ENCODE measurements at places on chromosomes 1 and 21. TPM values are rescaled to one million over a fixed set of nuclear protein-coding genes. Genes with fewer than 3 reads are reported as not detected.

GRCh38 chr21:34020005-34020847 lies 53.2 kb upstream of the MRPS6 start:
- no peak for DNase-seq

GRCh38 chr1:85195703-85196102 lies 5.1 kb downstream of the SYDE2 start:
- no peak for DNase-seq

LRRN2 gene
- total RNA-seq, result 3.3 TPM

XCL1 gene
- total RNA-seq, result 0.25 TPM

PGBD5 gene
- total RNA-seq, result 5.4 TPM

DNA sequence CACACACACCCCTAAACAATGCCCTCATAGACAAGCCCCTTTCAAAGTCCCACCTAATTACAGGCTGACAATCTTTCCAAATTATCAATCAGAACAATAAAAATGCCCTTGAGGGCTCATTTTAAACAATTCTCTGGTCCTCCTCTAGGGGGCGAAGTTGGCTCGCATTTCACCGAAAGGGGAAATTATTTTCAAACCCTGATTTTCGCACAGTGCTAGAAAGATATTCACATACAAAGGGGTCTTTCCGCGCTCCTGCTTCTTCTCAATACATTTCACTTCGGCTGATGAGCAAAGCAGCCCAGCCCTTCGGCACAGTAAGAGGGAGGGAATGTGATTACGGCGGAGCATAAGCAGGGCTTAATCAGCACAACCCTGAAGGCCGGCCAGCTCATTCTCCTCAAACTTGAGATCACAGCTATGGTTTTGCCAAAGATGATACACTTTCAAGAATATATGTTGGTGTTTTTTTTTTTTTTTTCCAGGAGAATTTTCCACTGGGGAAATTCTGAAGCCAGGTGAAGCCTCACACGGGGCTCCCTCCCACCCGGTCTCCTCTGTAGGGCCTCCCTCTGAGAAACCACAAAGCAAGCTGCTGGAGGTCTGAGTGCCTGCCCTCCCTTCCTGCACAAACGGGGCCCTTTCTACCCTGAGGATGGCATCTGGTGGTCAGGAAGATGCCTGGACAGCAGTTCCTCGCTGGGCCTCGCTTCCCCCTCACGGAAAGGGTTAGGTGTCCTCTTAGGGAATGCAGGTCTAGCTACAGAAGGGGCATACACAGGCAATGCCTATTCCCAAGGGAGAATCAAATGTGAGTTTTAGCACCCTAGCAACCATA lies 66.9 kb downstream of the GNG12 start:
- no peak for DNase-seq

DNA sequence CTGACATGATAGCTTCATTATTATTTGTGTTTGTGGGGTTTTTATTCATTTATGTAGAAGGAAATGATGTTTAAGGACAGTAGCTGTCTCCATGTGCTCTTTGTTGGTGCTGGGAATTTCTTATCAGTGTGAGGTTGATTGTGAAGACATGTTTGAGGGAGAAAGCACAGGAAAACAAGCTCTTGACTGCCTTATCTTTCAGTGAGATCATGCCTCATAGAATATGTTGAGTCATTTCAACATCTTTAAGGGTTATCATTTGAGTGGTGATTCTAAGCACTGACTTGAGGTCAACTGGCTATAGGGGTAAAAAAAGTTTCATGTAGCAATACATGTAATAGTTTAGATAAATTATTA lies 405.1 kb upstream of the ADAMTS5 start:
- no peak for DNase-seq

DNA sequence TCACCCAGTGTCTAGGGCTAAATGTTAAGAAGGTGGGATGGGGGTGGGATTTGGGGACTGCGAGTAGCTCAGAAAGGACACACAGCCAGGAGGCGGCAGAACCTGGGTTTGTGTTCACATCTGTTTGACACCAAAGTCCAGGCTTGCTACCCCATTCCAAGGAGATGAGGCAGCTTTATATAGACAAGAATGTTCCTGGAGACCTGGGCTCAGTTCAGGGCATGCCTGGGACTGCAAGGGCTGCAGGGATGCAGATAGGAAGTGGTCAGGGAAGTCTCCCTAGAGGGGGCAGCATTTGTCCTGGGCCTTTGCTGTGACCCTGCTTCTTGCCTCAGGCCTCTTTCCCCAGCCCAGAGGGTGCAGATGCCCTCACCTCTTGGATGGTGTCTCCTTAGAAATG lies 16.3 kb downstream of the PADI3 start:
- no peak for DNase-seq

GRCh38 chr1:227899141-227899819 lies 48.5 kb downstream of the WNT9A start:
- peak; percentile 66 for DNase-seq

GRCh38 chr1:162193815-162194214 lies 124.3 kb downstream of the NOS1AP start:
- DNase-seq, result no peak

ACTL8 gene
- total RNA-seq, result not detected

FAM78B gene
- total RNA-seq, result 0.13 TPM
